Chondrocyte (in vitro differentiated cells): ENCODE measurements at places on chromosomes 6 and 20.
A peak's percentile ranks its signal among the peaks of the same experiment; 100 is the strongest.

DNA sequence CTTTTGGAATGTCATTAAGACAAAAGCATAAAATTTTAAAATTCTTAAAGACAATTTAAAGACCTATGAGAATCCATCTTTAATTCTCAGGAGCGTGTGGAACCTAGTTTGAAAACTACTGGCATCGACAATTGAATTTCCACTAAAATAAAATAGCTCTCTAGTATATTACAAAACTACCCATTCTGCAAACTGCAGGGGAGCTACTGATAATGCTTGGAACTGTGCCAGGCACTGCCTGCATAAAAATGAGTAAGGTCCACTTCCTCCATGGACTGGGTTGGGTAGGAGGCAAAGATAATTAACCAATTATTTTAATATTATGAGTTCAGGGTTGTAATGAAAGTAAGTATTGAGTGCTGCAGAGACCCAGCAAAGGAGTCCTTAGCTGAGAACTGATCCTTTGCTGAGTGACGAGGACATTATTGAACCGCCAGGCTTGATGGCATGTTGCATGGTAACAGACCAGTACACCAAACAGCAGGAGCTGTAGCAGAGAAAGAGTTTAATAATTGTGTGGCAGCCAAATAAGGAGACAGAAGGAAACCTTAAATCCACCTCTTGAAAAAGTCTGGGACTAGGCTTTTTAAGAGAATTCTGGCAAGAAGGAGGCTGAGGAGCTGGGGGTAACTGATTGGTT is 261.3 kb downstream of the ESR1 start:
- DNase-seq, result no peak

GRCh38 chr20:48262466-48262865 is 477.2 kb upstream of the SULF2 start:
- DNase-seq, result no peak

DNA sequence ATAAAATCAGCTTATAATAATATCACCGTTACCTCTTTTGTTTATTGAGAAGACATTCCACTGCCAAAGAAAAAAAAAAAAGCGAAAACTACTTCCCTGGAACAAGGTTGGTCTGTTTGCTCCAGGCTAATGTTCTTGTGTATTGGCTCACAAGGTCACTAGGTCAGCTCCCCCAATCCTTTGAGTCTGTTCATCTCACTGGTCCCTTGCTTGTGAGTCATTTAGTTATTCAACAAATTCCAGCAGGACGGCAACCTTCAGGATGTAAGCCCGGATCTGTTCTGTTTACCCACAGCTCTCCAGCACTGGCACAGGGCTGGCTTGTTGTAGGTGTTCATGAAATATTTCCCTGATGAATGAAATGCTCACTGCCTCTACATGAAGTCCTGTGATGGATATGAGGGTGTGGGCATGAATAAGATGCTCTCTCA is 3.3 kb downstream of the ARHGAP40 start:
- DNase-seq, result no peak

DNA sequence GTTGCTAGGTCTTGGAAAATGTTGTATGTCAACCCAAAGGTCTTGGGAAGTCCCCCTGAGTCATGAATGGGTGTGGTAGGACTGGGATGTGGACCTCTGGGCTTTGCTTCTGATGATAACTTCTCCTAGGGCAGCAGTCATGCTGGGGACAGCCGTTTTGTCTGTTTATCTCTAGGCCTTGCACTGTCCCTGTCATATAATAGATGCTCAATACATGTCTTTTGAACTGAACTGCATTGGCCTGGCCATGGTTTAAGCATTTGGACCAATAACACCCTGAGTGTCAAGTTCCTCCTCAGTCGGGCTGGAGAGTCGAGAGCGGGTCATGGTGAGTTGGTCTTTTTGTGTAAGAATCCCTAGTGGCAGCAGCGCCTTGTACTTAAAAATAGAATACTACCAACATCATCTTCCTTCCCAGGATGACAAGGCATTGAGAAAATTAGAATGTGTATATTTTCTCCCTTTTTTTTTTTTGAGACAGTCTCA is 43.1 kb downstream of the E2F3 start:
- DNase-seq, result no peak

DNA sequence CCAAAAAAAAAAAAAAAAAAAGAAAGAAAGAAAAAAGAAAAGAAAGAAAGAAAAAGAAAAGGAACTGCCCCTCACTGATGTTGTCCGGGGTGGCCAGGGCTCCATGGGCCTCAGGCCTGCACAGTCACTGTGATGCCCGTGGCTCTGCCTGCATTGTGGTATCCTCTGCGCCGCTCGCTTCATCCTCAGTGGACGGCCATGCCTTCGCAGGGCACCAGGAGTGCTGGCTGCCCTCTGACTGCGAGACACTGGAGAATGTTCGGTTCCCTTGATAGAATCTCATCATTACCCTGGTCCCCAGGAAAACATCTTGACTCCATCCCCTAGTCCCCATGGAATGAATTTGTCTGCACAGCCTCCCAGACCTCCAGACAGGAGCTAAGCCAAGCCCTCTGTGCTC is 61.7 kb downstream of the TMEM242 start:
- no peak for DNase-seq

DNA sequence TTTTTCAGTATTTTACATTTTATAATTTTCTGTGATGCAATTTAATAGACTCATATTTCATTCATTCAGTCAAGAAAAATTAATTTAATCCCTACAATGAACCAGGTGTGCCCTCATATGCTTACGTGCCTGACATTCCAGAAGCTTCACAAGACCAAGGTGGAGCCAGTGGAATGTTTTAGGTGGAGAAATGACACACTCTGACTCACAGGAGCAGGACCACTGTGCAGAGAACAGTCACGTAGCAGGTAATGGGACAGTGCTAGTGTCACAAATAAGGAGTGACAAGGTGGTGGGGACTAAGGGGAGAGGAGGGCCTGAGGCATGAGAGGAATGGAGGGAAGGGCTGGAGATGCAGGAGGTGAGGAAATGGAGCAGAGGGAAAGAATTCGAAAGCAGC is 37.0 kb upstream of the HLA-G start:
- DNase-seq, result no peak

GRCh38 chr20:41670631-41671030 is 52.5 kb upstream of the CHD6 start:
- DNase-seq, result no peak

- peak; percentile 75 for DNase-seq
Measured at GRCh38 chr20:32977281-32978008, 26.8 kb downstream of the SUN5 start.

- DNase-seq, result no peak
Measured at GRCh38 chr6:141736104-141736503, 396.6 kb upstream of the GJE1 start.

- no peak for DNase-seq
Measured at GRCh38 chr20:41005361-41005729, 23.3 kb upstream of the TOP1 start.

- DNase-seq, result no peak
Measured at GRCh38 chr6:49499623-49500022, at the start of gene GLYATL3. TSS of gene GLYATL3 (plus strand) at chr6:49499923. CDS start at chr6:49511991, 12,068 bp downstream.

GRCh38 chr20:12435268-12435667 is 517.6 kb downstream of the BTBD3 start:
- DNase-seq, result no peak

- no peak for DNase-seq
Measured at GRCh38 chr20:1868856-1869255, 26.4 kb upstream of the SIRPA start.

- DNase-seq, result no peak
Measured at GRCh38 chr20:49318091-49318429, 40.2 kb upstream of the ZNFX1 start.

DNA sequence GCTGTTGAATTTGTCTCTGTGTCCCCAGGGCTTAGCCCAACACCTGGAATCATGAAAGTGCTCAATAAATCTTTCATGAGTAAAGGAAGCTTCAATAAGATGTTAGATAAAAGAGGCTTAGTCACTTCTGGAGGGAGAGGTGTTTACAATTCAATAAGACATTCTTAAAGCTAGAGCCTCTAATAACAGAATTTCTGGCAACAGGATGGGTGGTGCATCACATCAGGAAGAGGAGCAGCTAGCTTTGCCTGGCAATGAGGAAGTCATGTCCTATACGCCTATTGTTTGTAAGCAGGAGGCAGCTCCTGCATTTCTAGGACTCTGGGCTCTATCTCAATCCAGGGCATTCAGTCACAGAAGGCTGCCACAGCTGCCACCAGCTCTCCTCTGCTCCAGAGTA is 638.5 kb downstream of the EPM2A start:
- no peak for DNase-seq
